Liver (tissue), 10 donors: ENCODE measurements at places on chromosomes 4 and X. TPM values are rescaled to one million over a fixed set of nuclear protein-coding genes. Genes with fewer than 3 reads are reported as not detected.

- H3K27ac ChIP-seq, result peak overlapping the region; percentile 97
- H3K36me3 ChIP-seq, result no peaks in the 10 kb centered on the region
- peaks cover 11% of the 10 kb centered on the region for H3K4me1 ChIP-seq
- H3K27me3 ChIP-seq, result no peaks in the 10 kb centered on the region
Measured at GRCh38 chrX:40104985-40105834, 7.5 kb upstream of the BCOR start.

DNA sequence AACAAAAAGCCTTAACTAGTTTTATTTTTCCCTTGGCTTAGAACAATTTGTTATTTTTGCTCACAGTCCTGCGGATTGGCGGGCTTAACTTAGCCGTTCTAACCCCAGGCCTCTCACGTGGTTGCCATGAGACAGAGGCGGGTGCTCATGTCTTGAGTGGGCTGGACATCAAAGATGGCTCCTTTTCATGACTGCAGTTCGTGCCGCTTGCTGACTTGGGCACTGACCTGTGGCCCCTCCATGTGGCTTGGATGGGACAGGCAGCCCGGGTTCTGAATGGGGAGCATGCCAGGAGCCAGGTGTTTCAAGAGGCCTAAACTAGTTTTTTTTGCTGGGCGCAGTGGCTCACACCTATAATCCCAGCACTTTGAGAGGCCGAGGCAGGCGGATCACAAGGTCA lies 40.7 kb downstream of the CDS1 start:
- H3K27me3 ChIP-seq, result no peaks in the 10 kb centered on the region
- no peak overlapping the region for H3K27ac ChIP-seq
- DNase-seq, result no peak
- no peaks in the 10 kb centered on the region for H3K4me1 ChIP-seq
- no peak overlapping the region for H3K4me3 ChIP-seq
- H3K36me3 ChIP-seq, result no peaks in the 10 kb centered on the region

- H3K4me3 ChIP-seq, result no peak overlapping the region
- no peak overlapping the region for H3K27ac ChIP-seq
- no peaks in the 10 kb centered on the region for H3K4me1 ChIP-seq
Measured at GRCh38 chr4:90544532-90545045, 417.4 kb downstream of the CCSER1 start.

Gene SSX4
- not detected for total RNA-seq

GRCh38 chr4:148332486-148332885 lies 109.7 kb downstream of the NR3C2 start:
- no peaks in the 10 kb centered on the region for H3K36me3 ChIP-seq
- H3K4me3 ChIP-seq, result no peak overlapping the region
- H3K27ac ChIP-seq, result no peak overlapping the region
- H3K27me3 ChIP-seq, result no peaks in the 10 kb centered on the region
- H3K4me1 ChIP-seq, result no peaks in the 10 kb centered on the region

DNA sequence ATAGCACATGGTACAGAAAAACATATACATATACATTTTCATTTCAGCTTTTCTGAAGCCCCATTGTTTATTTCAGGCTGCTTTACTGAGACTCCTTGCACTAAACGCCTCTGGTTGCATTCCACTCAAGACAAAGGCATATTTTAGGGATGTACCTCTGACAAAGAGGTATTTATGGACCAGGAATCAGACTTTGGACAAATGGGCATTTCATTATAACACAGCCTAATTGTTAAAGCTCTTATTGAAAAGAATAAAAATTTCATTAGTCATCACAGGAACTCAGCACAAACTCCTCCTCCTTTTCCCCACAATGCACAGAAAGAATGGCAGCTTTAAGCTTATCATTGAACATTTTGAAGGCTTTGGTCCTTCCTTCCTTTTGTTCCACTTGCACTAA lies 62.9 kb upstream of the UGT8 start:
- H3K27me3 ChIP-seq, result no peaks in the 10 kb centered on the region
- H3K36me3 ChIP-seq, result no peaks in the 10 kb centered on the region
- DNase-seq, result no peak

Gene SMARCA5
- total RNA-seq, result 17.2 TPM

- H3K36me3 ChIP-seq, result no peaks in the 10 kb centered on the region
- no peaks in the 10 kb centered on the region for H3K27me3 ChIP-seq
- H3K27ac ChIP-seq, result no peak overlapping the region
- H3K4me1 ChIP-seq, result no peaks in the 10 kb centered on the region
- DNase-seq, result no peak
Measured at GRCh38 chr4:152422817-152423320, 113.0 kb downstream of the FBXW7 start.

DNA sequence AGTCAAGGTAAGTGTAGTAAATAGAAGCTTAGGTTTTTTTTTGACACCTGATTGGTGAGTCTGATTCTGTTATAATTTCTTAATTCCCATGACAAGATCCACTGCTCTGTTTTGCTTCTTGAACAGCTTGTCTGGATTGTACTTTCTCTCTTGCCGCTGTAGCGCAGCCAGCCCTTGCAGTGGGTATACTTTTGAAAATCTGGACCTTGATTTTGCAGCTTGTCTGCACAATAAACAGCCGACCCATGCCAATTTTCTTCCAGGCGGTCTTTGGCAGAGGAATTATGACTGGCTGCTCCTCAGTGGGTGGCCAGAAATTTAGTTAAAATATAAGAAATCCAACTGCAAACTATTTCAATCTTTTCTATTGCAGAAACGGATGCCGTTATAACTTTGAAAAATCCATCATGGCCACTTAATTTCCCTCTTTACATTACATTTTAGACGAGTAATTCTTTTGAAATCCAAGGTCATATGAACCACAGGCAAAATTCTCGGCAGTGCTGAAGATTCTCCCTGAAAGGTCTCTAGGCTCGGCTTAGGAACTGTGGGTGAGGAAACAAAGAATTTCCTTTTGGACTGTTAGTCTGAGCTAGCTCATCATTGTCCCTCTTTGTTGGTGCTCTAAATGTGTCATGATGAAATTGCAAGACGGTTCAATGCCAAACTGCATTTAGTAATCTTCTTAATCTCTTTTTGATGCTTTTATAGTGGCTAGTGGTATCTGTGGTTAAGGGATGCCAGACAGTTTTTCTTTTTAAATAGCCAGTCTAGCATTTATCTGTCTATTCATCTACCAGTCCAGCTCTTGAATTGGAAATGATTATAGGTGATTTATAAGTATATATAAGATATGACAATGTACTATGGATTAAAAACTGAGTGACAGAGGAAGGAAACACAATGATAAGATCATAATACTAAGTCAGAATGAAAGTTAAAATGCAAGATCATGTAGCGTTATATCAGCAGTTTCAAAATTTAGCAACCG lies 31.5 kb upstream of the PTTG2 start:
- H3K27ac ChIP-seq, result no peak overlapping the region
- H3K27me3 ChIP-seq, result no peaks in the 10 kb centered on the region
- no peaks in the 10 kb centered on the region for H3K36me3 ChIP-seq
- no peak overlapping the region for H3K4me3 ChIP-seq

DNA sequence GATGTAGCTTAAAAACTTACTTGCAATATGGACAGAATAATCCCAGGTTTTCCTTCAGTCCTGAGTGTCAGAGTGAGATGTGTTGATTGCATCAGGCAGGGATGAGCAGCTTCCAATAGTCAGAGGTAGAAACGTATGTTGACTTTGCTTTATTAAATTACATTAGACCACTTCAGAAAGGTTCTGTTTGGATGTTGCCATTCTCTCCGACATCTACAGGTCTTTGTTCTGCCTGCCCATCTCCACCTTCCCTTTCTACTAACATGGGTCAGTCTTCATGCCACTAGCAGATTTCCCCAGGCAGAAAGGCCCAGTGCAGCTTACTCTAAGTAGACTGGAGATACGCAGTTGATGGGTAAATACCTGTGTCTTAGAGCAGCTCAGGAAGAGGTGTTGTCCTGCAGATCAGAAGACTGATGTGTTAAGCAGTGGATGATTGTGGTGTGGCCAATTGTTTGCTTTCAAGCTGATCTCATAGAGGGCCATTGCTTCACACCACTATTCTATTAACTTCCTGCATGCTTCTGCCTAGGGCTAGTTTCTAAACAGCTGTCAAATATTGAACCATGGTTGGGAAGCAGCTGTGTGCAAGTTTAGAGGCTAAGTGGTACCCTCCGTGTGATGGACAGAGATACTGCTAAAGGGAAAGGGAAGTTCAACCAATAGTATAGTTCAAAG lies 1.8 kb downstream of the FRMPD4 start:
- DNase-seq, result no peak
- no peak overlapping the region for H3K4me3 ChIP-seq
- no peaks in the 10 kb centered on the region for H3K27me3 ChIP-seq
- no peaks in the 10 kb centered on the region for H3K4me1 ChIP-seq
- no peak overlapping the region for H3K27ac ChIP-seq
- no peaks in the 10 kb centered on the region for H3K36me3 ChIP-seq

GRCh38 chrX:112779139-112779538 lies 61.5 kb downstream of the AMOT start:
- DNase-seq, result no peak
- H3K27me3 ChIP-seq, result no peaks in the 10 kb centered on the region
- H3K27ac ChIP-seq, result no peak overlapping the region

Gene MGAT4D
- total RNA-seq, result not detected

GRCh38 chr4:80305466-80305865 lies 30.1 kb upstream of the CFAP299 start:
- DNase-seq, result no peak
- H3K36me3 ChIP-seq, result no peaks in the 10 kb centered on the region
- H3K27me3 ChIP-seq, result peaks cover 4% of the 10 kb centered on the region
- H3K4me1 ChIP-seq, result no peaks in the 10 kb centered on the region
- no peak overlapping the region for H3K27ac ChIP-seq

Gene WDFY3
- 31.7 TPM for total RNA-seq

Gene GPRIN3
- 1.5 TPM for total RNA-seq

Gene CXXC4
- 1.1 TPM for total RNA-seq

DNA sequence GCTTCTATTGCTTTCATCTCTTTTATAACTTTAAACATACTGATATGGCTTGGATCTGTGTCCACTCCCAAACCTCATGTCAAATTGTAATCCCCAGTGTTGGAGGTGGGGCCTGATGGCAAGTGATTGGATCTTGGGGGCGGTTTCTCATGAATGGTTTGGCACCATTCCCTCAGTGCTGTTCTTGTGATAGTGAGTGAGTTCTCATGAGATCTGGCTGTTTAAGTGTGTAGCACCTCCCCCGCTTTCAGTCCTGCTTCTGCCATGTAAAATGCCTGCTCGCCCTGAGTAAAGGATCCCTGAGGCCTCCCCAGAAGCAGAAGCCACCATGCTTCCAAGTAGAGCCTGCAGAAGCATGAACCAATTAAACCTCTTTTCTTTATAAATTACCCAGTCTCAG lies 17.7 kb downstream of the MND1 start:
- H3K27me3 ChIP-seq, result no peaks in the 10 kb centered on the region
- H3K4me1 ChIP-seq, result no peaks in the 10 kb centered on the region
- no peak overlapping the region for H3K4me3 ChIP-seq
- DNase-seq, result no peak
- no peaks in the 10 kb centered on the region for H3K36me3 ChIP-seq

DNA sequence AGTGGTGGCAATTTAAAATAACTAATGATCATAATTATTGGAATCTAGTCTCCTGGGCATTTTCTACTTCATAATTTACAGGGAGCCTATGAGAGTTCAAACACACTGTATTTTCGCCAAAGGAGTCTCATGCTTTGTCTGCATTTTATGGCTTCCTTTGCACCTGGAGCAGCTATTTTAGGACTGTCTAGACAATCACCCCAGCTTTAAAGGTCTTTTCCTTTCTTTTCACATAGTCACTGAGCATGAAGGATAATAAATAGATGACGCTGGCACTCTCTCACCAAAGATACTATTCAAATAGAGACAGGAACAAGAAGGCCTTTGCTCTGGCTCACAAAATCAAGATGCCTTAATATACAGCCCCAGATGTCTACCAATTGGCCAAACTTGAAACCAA lies 43.0 kb downstream of the AMELX start:
- H3K27ac ChIP-seq, result no peak overlapping the region
- H3K27me3 ChIP-seq, result no peaks in the 10 kb centered on the region
- no peak for DNase-seq
- no peak overlapping the region for H3K4me3 ChIP-seq

- no peak overlapping the region for H3K27ac ChIP-seq
- no peaks in the 10 kb centered on the region for H3K36me3 ChIP-seq
- H3K4me1 ChIP-seq, result no peaks in the 10 kb centered on the region
- DNase-seq, result no peak
- H3K27me3 ChIP-seq, result no peaks in the 10 kb centered on the region
- no peak overlapping the region for H3K4me3 ChIP-seq
Measured at GRCh38 chr4:162978398-162978797, 188.3 kb downstream of the NAF1 start.

GRCh38 chr4:99815597-99816011 lies 1.0 kb upstream of the DAPP1 start:
- no peak for DNase-seq
- H3K27ac ChIP-seq, result no peak overlapping the region
- no peaks in the 10 kb centered on the region for H3K36me3 ChIP-seq
- H3K4me1 ChIP-seq, result no peaks in the 10 kb centered on the region
- H3K4me3 ChIP-seq, result no peak overlapping the region
- H3K27me3 ChIP-seq, result no peaks in the 10 kb centered on the region

GRCh38 chr4:28436191-28437080 lies 1575.8 kb downstream of the STIM2 start:
- H3K27ac ChIP-seq, result no peak overlapping the region
- H3K27me3 ChIP-seq, result no peaks in the 10 kb centered on the region
- no peaks in the 10 kb centered on the region for H3K4me1 ChIP-seq
- H3K4me3 ChIP-seq, result no peak overlapping the region

- no peaks in the 10 kb centered on the region for H3K36me3 ChIP-seq
- DNase-seq, result no peak
- H3K27me3 ChIP-seq, result no peaks in the 10 kb centered on the region
- no peak overlapping the region for H3K27ac ChIP-seq
Measured at GRCh38 chr4:185830263-185830994, 18.4 kb upstream of the SORBS2 start.

Gene PJA1
- total RNA-seq, result 4.6 TPM

GRCh38 chrX:3462166-3462508 lies 115.7 kb upstream of the MXRA5 start:
- no peak overlapping the region for H3K27ac ChIP-seq
- H3K27me3 ChIP-seq, result no peaks in the 10 kb centered on the region
- no peak for DNase-seq
- no peaks in the 10 kb centered on the region for H3K36me3 ChIP-seq
- no peaks in the 10 kb centered on the region for H3K4me1 ChIP-seq

Gene VEGFD
- total RNA-seq, result 0.05 TPM

DNA sequence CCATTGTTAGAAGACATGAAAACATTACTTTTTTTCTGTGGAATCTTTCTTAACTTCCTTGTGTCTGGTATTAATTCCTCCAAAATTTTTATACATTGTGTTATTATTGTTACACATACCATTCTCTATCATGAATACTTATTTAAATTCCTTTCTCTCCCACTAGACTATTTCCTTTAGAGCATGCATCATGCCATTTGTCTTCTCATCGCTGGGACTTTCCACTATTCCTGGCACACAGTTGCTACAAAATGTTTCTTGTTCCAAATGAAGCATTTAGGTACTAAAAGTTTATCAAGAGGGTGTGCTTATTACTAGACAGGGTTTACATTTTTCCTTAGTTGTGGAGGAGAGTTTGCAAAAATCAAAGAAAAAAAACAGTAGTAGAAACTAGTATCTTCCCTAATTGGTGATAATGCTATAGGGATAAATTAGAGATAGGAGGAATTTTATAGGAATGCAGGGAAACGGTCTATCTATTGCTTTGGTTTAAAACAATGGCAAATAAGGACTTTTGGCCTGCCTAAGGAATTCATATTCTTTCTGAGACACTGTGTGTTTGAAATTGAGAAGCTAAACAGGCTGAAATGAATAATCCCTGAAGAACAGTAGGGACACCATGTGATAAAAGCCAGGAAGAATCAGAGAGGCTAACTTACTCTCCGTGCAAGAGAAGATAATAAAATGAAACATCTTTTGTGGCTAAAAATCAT lies 187.5 kb upstream of the TBC1D9 start:
- no peak overlapping the region for H3K27ac ChIP-seq
- no peaks in the 10 kb centered on the region for H3K36me3 ChIP-seq
- DNase-seq, result no peak
- H3K4me3 ChIP-seq, result no peak overlapping the region
- H3K4me1 ChIP-seq, result no peaks in the 10 kb centered on the region
- no peaks in the 10 kb centered on the region for H3K27me3 ChIP-seq
